Camera-type eye (tissue), 1 donor: ENCODE measurements at places on chromosomes 2 and 18. TPM values are rescaled to one million over a fixed set of nuclear protein-coding genes. Genes with fewer than 3 reads are reported as not detected.

Gene NPPC
- 5.2 TPM for total RNA-seq

Gene COL3A1
- 7,166 TPM for total RNA-seq

Gene DNAH6
- total RNA-seq, result 2.5 TPM

Gene UGT1A5
- 0.16 TPM for total RNA-seq

Gene XRCC5
- 313 TPM for total RNA-seq

Gene ING5
- total RNA-seq, result 56.8 TPM

Gene IL36RN
- total RNA-seq, result 0.22 TPM

Gene SLC19A3
- 3.1 TPM for total RNA-seq

Gene GAREM2
- total RNA-seq, result 5.5 TPM

Gene C2orf72
- 4.9 TPM for total RNA-seq

Gene ATOH8
- total RNA-seq, result 17.6 TPM

Gene RIT2
- 0.38 TPM for total RNA-seq

Gene ALMS1
- total RNA-seq, result 87.4 TPM

Gene NR4A2
- total RNA-seq, result 6.5 TPM

Gene TCF23
- 0.11 TPM for total RNA-seq

Gene FN1
- total RNA-seq, result 592 TPM

Gene GKN1
- total RNA-seq, result not detected

Gene GPR45
- not detected for total RNA-seq

Gene PMAIP1
- total RNA-seq, result 2.7 TPM

Gene SUMO1
- total RNA-seq, result 116 TPM

Gene WIPF1
- total RNA-seq, result 32.8 TPM

Gene ASAP2
- 54.6 TPM for total RNA-seq

Gene SLC38A11
- total RNA-seq, result 52.7 TPM

Gene FAM228A
- total RNA-seq, result 1.6 TPM

Gene C1GALT1C1L
- total RNA-seq, result 1.3 TPM

Gene TSN
- 67.0 TPM for total RNA-seq

Gene MFSD2B
- 0.60 TPM for total RNA-seq

Gene PPP1R1C
- 9.6 TPM for total RNA-seq

Gene COLEC12
- total RNA-seq, result 67.2 TPM
